CD4-positive, alpha-beta memory T cell (primary cell): ENCODE measurements at places on chromosomes 4 and X. TPM values are rescaled to one million over a fixed set of nuclear protein-coding genes. Genes with fewer than 3 reads are reported as not detected.

The HERC5 gene
- 18.6 TPM for total RNA-seq

The MFAP3L gene
- total RNA-seq, result 2.4 TPM

The NHS gene
- 0.09 TPM for total RNA-seq

The SMIM31 gene
- total RNA-seq, result not detected

The MAGEC1 gene
- not detected for total RNA-seq

The PAGE1 gene
- not detected for total RNA-seq

GRCh38 chrX:147376601-147377422 is 534.9 kb upstream of the FMR1 start:
- no peaks in the 10 kb centered on the region for H3K36me3 ChIP-seq
- no peak overlapping the region for H3K4me3 ChIP-seq
- DNase-seq, result no peak

GRCh38 chrX:104255465-104255864 is 732 bp upstream of the ESX1 start:
- H3K27me3 ChIP-seq, result no peaks in the 10 kb centered on the region
- H3K36me3 ChIP-seq, result no peaks in the 10 kb centered on the region
- DNase-seq, result no peak
- H3K4me1 ChIP-seq, result no peaks in the 10 kb centered on the region
- no peak overlapping the region for H3K27ac ChIP-seq

DNA sequence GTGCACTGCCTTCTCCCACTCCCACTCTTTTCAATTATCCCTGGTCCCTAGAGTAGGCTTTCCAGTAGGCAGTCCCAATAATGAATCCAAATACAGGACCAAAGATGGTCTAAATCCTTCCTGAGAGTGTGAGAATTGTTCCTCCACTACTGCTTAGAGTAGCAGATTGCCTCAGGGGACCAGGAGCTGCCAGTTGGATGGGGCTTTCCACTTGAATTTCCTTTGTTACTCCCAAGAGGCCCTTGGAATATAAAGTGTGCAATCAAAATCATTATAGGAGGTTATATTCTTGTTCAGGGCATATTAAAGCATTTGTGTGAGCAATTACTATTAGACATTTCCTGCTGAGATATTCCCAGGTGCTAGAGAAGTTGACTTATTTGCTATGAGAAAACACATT is 156.6 kb upstream of the TLL1 start:
- no peaks in the 10 kb centered on the region for H3K4me1 ChIP-seq
- no peak overlapping the region for H3K4me3 ChIP-seq
- DNase-seq, result no peak
- no peaks in the 10 kb centered on the region for H3K27me3 ChIP-seq
- no peaks in the 10 kb centered on the region for H3K36me3 ChIP-seq

- no peak overlapping the region for H3K4me3 ChIP-seq
- DNase-seq, result no peak
- no peak overlapping the region for H3K27ac ChIP-seq
- no peaks in the 10 kb centered on the region for H3K36me3 ChIP-seq
- no peaks in the 10 kb centered on the region for H3K27me3 ChIP-seq
These were observed 161.3 kb upstream of the USP38 start for GRCh38 chr4:143023239-143023918.

- H3K4me1 ChIP-seq, result no peaks in the 10 kb centered on the region
- no peaks in the 10 kb centered on the region for H3K36me3 ChIP-seq
- no peak overlapping the region for H3K27ac ChIP-seq
- DNase-seq, result no peak
- H3K4me3 ChIP-seq, result no peak overlapping the region
These were observed 100.7 kb downstream of the CRLF2 start for GRCh38 chrX:1111601-1112300.

DNA sequence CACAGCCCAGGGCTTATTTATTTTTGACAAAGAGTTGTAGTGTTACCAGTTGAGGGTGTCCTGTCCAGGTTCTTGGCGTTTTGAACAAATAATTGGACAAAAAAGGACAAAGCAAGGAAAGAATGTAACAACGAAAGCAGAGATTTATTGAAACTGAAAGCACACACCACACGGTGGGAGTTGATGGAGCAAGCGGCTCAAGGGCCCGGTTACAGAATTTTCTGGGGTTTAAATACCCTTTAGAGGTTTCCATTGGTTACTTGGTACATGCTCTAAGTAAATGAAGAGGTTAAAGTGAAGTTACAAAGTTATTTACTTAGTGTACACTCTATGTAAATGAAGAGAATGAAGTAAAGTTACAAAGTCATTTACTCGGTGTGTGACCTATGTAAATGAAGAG is 27.8 kb upstream of the OPHN1 start:
- no peak overlapping the region for H3K4me3 ChIP-seq
- H3K27ac ChIP-seq, result no peak overlapping the region
- H3K27me3 ChIP-seq, result no peaks in the 10 kb centered on the region
- DNase-seq, result no peak

DNA sequence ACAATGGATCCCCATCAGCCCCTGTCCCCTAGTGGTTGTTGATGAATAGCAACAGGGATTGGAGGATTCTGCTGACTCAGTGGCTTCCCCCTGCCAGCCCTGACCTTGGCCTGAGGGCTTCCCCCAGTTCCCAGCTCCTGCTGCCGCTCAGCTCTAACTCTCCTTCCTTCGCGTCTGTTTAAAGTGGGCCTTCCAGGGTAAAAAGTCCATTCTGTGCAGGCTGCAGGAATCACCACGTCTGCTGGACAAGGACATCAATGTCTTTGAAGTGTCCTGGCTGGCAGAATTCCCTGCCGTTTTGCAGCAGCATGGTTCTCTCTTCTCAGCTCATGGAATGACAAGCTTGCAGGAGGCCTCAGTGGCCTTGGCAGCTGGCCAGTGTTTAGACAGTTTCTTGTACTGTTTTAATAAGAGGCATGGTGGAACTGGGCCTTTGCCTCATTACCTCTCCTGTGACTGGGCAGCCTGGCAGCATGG is 152.5 kb upstream of the STX18 start:
- no peak overlapping the region for H3K4me3 ChIP-seq
- no peaks in the 10 kb centered on the region for H3K36me3 ChIP-seq
- no peaks in the 10 kb centered on the region for H3K27me3 ChIP-seq
- H3K4me1 ChIP-seq, result no peaks in the 10 kb centered on the region
- no peak for DNase-seq
- H3K27ac ChIP-seq, result no peak overlapping the region

GRCh38 chrX:139795196-139795595 is 87.2 kb upstream of the MCF2 start:
- no peaks in the 10 kb centered on the region for H3K36me3 ChIP-seq
- no peaks in the 10 kb centered on the region for H3K4me1 ChIP-seq
- no peak overlapping the region for H3K27ac ChIP-seq
- no peak overlapping the region for H3K4me3 ChIP-seq
- no peak for DNase-seq

DNA sequence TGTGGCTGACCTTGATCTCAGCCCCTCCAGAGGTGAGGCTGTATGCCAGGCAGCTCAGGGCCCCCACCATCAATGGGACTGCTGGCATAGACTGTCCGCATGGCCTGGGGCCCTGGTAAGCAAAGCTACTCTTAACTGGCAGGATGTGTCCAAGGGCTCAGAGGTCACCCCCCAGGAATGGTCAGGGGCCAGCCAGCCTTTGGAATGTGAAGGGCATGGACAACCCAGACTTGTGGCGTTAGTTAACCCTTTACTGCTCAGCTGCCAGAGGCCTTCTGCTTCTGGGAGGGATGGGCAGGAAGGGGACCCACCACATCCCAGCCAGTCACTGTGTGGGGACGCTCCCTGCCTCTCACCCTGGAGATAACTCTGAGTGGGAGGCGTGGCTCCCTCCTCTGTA is 80.1 kb upstream of the PSAPL1 start:
- no peak for DNase-seq
- no peaks in the 10 kb centered on the region for H3K27me3 ChIP-seq
- no peaks in the 10 kb centered on the region for H3K4me1 ChIP-seq
- no peak overlapping the region for H3K4me3 ChIP-seq

DNA sequence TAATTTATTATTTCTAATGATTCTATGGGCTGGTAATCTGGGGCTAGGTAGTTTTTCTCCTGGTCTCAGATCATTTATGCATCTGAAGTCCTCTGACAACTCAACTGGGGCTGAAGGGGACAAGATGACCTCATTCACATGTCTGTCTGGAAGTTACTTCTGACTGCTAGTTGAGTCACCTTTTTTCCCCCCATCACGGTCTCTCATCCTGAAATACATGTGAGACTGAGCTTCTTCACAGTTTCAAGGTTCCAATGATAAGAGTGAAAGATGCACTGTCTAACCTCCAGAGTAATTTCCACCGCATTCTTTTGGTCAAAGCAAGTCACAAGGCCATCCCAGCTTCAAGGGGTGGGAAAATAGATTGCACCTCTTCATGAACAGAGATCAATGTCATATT is 356.7 kb upstream of the RPS6KA3 start:
- H3K36me3 ChIP-seq, result no peaks in the 10 kb centered on the region
- H3K4me3 ChIP-seq, result no peak overlapping the region
- H3K27me3 ChIP-seq, result no peaks in the 10 kb centered on the region

DNA sequence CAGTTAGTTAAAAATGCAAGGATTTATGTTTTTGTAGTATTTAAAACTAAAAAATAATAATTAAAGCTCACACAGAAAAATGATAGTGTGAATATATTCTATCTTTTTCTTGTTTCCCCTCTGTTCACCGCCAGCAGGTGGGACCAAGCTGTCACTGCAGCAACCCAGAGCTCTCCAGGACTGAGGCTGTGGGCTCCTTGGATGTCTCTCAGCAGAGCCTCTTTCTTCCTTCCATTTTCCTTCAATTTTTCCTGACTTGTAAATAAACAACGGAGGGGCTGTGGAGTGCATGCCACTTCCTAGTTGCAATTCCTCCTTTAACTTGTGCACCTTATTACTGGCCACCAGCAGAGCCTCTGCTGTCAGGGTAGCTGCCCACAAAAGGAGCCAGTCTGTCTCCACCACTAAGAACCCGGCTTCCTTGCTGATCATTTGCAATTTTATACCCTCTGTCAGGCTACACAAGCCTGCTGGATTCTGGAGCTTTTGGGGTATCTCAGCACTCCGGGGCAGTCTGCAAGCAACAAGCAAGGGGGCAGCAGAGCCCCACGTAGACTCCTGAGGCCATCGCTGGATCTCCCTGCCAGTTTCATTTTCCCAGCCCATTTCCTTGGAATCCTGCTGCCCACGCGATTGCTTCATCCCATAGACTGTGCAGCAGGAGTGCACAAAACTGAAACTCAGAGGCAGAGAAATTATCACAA is 1467.4 kb downstream of the C4orf33 start:
- no peaks in the 10 kb centered on the region for H3K4me1 ChIP-seq
- no peaks in the 10 kb centered on the region for H3K27me3 ChIP-seq
- no peaks in the 10 kb centered on the region for H3K36me3 ChIP-seq
- no peak for DNase-seq
- H3K4me3 ChIP-seq, result no peak overlapping the region

GRCh38 chr4:23904639-23905071 is 14.8 kb upstream of the PPARGC1A start:
- no peak for DNase-seq
- H3K27me3 ChIP-seq, result no peaks in the 10 kb centered on the region
- no peaks in the 10 kb centered on the region for H3K36me3 ChIP-seq
- no peak overlapping the region for H3K27ac ChIP-seq
- no peaks in the 10 kb centered on the region for H3K4me1 ChIP-seq

DNA sequence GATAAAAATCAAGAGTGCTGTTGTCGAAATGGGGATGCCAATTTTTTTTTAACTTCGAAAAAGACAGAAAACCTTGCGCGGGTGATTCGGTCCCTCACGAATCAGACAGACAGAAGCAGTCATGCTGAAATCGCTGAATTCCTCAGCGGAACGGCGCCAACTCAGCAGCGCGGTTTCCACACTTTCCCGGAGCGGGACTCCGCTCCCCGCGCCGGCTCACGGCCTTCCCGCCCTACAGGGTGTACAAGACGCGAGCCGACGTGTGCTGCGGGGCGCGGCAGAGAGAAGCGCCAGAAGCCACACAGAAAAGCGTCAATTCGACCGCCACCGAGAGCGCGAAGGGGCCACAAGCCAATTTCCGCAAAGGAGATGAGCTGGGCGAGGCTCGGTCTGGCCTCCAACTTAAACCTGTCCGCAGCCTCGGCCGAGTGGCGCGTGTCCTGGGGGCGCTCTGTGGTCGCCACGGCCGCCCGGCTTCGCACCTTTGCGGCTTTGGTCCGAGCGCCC is 1.3 kb downstream of the NEXMIF start:
- no peaks in the 10 kb centered on the region for H3K36me3 ChIP-seq
- no peaks in the 10 kb centered on the region for H3K27me3 ChIP-seq
- DNase-seq, result peak; percentile 5
- H3K27ac ChIP-seq, result peak overlapping the region; percentile 4
- H3K4me3 ChIP-seq, result peak overlapping the region; percentile 40

GRCh38 chr4:124931050-124931449 is 218.5 kb upstream of the ANKRD50 start:
- no peaks in the 10 kb centered on the region for H3K4me1 ChIP-seq
- no peak for DNase-seq
- no peak overlapping the region for H3K27ac ChIP-seq
- no peaks in the 10 kb centered on the region for H3K36me3 ChIP-seq
- H3K4me3 ChIP-seq, result no peak overlapping the region
- H3K27me3 ChIP-seq, result no peaks in the 10 kb centered on the region

DNA sequence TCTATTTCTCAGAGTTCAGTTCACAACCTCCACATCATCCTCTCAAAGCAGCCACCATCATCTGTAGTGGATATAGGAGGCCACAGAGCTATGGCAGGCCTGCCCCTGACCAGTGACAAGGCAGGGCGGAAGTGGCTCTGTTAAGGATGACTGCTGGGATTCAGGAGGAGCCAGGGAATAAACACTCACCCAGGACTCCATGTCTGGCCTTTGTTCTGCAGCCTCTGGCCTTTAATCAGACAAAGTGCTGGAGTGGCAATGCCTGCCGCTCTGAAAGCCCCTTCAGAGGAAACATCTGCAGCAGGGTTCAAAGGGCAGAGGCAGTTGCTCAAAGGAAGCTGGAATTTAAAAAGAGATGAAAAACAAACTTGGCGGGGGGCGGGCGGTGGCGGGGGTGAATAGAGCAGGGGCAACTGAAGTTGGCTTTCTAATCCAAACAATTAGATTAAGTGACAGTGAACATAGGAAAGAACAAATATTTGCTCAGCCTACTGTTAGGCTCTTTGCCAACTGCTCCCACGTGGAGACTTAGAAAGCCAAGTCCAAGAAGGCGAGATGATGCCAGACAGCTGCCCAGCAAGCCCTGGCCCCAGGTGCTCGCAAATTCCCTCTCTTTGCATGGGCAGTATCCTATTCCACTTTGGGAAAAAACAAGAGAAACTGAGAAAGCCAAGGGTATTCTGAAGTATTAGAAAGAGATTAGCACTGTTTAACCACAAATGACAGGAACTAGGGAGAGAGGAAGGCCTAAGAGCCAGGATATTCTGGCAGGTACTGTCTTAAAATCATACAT is 5.5 kb downstream of the MPP1 start:
- no peaks in the 10 kb centered on the region for H3K36me3 ChIP-seq
- H3K4me1 ChIP-seq, result peaks cover 14% of the 10 kb centered on the region
- H3K4me3 ChIP-seq, result no peak overlapping the region
- DNase-seq, result no peak

DNA sequence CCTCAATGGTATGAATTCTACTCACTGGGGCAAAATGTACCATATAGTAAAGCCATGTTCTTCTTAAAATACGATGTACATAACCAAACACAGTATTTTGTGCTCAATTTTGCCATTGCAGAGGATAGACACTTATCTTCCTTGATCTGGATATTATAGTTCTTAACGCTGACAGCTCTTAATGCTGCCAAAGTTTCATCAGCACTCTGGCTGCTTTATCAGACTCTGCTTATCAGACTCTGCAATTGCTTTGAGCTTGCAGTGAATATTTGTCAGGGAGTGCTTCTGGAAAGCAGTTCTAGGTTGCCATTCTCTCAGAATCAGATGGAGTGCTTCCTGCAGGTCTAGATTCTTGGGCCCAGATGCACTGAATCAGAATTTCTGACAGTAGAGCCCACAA is 863.1 kb downstream of the CCSER1 start:
- no peak overlapping the region for H3K27ac ChIP-seq
- DNase-seq, result no peak
- H3K27me3 ChIP-seq, result no peaks in the 10 kb centered on the region
- no peaks in the 10 kb centered on the region for H3K4me1 ChIP-seq
- no peaks in the 10 kb centered on the region for H3K36me3 ChIP-seq
